ENCODE measurements at places on chromosomes 3 and 15. TPM values are rescaled to one million over a fixed set of nuclear protein-coding genes. Genes with fewer than 3 reads are reported as not detected.

The LMLN gene
- 12.2 TPM for total RNA-seq

The LINGO1 gene
- 5.3 TPM for total RNA-seq

The OSBPL10 gene
- 27.0 TPM for total RNA-seq

The TMEM207 gene
- not detected for total RNA-seq

The UROC1 gene
- total RNA-seq = not detected

The CACNA2D2 gene
- 1.8 TPM for total RNA-seq

The GOLGA8T gene
- total RNA-seq = 1.5 TPM

The CHRFAM7A gene
- total RNA-seq = 4.7 TPM

The GRM7 gene
- total RNA-seq = 2.1 TPM

The SAMMSON gene
- 3.4 TPM for total RNA-seq

DNA sequence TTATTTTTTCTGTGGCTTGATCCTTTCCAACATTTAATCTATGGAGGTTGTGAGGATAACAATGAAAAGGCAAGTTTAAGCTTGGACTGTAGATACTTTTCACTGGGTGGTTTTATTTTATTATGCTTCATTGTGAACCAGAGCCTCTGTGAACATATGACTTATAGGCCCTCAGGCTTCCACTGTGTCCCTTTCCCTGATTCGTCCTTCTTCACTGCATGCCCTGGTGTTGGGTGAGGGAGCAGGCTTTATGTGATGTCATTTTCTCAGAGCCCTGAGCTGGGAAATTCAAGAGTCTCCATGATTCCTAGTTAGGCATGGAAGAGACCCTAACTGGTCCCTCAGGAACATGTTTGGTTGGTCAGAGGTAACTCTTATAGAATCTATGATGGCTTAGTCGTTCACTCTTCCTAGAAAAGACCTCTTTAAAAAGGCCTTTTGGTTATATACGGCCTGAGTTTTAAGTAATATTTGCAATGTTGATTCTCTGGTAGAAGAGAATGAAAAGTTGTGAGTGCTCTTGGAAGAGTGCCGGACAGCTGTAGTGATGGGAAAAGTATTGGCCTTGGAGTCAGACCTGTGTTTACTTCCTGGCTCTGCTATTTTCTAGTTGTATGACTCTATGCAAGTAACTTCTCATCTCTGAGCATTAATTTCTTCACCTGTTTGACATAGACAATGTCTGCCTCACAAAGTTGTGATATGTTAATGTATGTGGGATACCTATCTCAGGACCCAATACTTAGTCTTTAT, 168.4 kb downstream of the LPP start:
- no peak for DNase-seq

DNA sequence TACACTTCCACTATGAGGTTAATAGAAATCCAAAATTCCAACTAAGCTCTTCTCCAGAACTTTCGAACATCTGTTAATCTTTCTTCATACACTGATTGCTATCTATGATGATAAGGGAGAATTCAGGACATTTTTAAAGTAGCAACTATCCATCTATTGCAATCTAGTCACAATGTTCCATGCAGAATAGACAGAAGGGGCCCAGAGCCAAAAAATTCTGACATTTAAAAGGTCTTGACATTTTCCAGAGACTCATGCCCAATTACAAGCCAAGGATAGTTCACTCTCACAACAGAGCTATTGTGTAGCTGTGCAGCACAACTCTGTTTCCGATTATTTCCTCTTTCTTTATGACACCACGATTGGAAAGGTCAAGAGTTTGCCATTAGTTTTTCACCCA, 999.7 kb upstream of the ALCAM start:
- no peak for DNase-seq

GRCh38 chr3:119548341-119548740, 11.1 kb downstream of the CD80 start:
- no peak for DNase-seq

DNA sequence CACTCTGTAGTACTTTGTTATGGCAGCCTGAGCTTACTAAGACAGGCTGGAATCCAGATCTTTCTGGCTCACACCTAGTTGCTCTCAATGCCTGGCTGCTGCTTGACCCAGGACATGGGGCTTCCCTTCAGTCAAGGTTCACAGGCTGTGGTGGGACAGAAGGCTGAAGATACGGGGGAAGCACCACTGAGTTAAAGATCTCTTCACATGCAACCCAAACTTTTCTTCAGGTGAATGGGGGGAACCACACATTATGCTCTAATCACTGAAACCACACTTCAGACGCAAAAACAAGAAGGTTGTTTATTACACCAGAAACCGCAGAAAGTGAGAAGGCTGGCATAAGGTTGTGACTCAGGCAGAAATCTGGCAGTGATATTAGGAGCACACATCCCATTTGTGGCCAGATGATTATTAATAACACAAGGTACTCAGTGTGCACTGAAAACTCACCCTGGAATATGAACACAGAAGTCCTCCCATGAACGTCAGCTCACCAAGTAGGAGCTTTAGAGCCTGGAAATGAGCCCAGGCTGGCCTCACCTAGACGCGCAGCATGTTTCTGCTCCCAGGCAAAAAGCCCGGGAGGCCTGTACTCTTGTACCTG, 230.5 kb upstream of the CHRNA7 start:
- no peak for DNase-seq

GRCh38 chr15:96362755-96363651, 32.5 kb downstream of the NR2F2 start:
- DNase-seq = peak; percentile 64

DNA sequence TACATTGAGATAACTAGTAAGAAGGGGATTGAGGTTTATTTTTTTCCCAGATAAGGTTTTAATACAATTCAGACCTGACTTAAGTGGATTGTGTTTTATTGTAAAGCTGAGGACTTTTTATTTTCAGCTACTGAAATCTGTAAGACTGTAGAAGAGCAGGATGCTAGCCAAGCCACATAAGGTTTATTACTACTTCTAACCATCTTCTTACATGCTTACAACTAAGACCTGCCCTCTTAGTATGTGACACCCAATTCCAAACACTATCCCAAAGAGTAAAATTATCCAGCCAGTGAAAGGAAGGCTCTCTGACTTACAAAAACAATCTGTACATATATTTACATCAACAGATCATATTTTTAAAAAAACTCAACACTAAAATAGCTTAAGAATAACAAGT, 564.5 kb upstream of the NAALADL2 start:
- DNase-seq = no peak

GRCh38 chr3:9351709-9352126, 11.1 kb upstream of the THUMPD3 start:
- no peak for DNase-seq

DNA sequence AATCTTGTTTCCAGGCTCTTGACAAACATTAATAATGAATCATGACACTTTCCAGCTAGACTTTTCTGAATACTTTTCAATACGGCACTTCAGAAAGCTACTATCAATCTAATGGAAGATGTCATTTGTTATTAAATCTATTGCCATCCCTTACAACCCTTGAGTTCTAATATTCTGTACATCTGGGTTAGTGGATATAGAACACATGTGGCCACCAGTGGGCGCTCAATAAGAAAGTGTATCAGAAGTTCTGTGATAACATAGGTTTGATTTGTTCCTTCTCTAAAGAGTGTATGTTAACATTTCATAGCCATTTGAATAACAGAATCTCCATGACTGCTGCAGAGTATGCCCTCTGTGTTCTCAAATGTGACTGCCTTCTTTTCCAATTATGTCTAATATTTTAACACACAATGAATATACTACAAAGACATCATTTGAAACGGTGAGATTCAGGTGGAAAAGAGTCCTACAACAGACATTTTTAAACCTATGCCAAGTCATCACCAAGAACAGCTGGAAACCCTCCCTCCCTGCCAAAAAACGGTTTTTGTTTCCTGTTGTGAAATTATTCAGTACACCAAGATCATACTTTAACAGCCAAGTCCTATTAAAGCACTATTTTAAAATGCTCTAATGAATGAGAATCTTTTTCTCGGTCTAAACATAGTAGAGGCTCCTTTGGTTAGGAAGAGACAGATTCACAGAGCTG, 22.2 kb downstream of the ALDH1A2 start:
- DNase-seq = peak; percentile 63

DNA sequence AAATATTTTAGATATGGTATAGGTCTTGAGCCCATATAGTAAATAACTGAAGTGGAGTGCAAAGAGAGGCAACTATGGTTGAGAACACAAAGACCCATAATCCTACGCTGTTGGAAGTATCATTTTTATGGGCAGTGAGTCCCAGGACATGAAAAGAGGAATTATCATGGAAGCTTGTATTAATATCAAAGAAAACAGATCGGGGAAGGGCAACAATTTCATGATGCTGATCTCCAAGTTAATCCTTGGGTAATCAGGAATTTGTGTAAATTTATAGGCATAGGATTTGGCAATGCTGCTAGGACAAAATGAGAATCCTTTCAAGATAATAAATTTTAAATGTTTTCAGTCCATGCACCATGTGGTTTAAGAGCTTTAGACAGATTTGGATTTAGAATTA, 40.2 kb upstream of the PYDC2 start:
- DNase-seq = no peak

DNA sequence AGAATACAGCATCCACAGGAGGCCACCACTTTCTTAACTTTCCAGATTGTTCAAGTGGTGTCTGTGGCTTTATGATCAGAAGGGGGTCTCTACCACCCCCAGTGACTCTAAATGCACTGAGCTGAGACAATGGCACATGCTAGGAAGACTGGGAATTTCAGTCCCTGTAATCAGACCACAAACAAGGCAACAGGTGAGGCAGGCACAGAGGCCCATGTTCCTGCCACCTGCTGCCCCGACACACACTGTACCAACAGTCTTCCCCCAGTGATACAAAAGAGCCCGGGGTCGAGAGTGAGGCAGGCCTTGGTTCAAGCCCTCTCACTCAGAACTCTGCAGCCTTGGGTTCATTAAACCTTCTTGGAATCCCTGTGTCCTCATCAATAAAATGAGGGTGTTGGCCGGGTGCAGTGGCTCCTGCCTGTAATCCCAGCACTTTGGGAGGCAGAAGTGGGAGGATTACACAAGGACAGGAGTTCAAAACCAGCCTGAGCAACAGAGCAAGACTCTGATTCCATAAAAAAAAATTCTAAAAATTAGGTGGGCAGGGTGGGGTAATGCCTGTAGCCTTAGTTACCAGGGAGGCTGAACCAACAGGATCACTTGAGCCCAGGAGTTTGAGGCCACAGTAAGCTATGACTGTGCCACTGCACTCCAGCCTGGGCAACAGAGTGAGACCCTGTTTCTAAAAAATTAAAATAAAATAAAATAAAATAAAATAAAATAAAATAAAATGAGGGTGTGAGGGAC, 55.8 kb downstream of the ADCY5 start:
- DNase-seq = no peak

DNA sequence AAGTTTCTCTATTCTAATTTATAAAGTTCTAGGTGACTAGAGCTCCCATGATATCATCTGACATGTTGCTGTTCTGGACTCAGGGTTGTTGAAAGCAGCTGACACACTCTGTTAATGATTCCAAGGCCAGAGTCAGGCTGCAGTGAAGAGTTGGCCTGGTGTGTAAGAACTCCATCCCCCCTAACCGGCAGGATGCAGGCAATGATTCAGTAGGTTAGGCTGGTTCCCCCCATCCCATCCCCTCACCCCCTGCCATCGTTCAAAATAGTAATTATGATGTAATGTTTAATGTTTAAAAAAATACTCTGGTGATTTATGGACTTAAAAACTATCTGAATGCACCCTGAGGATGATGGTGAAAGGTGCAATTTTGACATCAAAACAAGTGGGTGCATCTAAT, 4.6 kb upstream of the TRIM71 start:
- DNase-seq = no peak

GRCh38 chr15:76565366-76565765, 228.8 kb downstream of the ISL2 start:
- DNase-seq = no peak

DNA sequence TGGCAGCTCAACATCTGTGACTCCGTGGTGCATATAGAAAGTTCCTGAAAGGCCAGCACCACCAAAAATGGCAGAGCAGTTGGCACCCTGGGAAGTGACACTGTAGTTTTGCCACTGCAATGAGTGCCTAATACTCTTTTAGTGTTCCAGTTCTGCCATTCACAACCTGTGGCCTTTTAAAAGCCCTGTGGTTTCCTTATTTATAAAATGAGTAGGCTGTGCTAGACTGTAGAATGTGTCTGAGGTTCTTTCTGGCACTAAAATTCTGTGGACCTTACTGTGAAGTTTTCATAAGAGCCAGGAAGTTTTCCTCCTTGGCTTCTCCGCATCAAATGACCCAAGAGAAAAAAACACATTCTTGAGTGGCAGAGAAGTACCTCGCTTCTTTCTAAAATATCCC, 74.1 kb downstream of the MME start:
- no peak for DNase-seq

GRCh38 chr15:60353245-60353920, 44.4 kb downstream of the ANXA2 start:
- no peak for DNase-seq

- no peak for DNase-seq
These were observed 126.8 kb upstream of the CTDSPL start for GRCh38 chr3:37734886-37735285.

DNA sequence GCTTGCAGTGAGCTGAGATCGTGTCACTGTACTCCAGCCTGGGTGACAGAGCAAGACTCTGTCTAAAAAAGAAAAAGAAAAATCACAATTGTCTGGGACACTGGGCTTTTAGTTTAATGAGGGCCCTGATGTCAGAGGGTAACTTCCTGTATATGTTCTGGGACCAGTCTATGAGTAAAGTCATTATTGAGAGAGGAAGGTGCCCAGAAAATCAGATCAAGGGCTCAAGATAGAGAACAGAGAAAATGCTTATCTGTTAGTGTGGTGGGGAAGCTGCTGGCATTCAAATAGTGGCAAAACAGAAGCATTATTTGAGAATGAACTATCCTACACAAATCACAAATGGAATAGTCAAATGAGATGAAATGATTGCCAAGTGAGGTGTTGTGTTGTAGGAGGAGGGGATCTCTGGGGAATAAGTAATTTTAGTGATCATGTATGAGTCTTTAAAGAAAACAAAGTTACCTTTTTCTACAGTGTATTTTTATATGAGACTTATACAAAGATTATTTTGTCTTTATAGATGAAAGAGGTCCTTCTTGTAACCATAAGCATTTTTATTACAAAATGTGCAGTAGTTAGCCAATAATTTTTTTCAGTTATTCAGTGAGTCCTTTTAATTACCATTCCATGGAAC, 13.4 kb downstream of the ARIH2 start:
- no peak for DNase-seq

- DNase-seq = no peak
These were observed 74.3 kb upstream of the ARPP21 start for GRCh38 chr3:35565048-35565447.

DNA sequence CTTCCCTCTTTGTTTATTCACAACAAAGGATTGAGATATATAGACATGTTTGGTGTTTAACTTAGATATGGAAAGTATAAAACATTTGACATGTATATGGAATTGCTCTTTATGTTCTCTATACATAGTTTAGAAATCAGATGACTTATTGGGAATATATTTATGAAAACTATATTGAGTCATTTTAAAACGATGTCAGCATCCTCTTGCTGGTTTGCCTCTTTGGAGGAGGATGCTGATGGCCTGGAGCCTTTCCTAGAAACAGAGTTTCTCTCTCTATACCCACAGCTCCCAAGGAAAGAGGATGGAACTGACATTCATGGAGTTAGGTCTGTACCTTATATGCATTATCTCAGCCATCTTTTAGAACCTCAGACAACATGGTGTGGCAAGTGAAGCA, 40.3 kb downstream of the ZBTB38 start:
- DNase-seq = no peak

GRCh38 chr15:57343498-57343897, 32.8 kb upstream of the CGNL1 start:
- no peak for DNase-seq

- no peak for DNase-seq
These were observed 23.9 kb upstream of the AP4E1 start for GRCh38 chr15:50884540-50884939.

GRCh38 chr3:43196721-43197120, 89.6 kb upstream of the SNRK start:
- DNase-seq = no peak

GRCh38 chr15:95085056-95085455, 853.7 kb downstream of the MCTP2 start:
- no peak for DNase-seq
